Metanephros (tissue), 2 donors: ENCODE measurements at places on chromosomes 2 and 18. TPM values are rescaled to one million over a fixed set of nuclear protein-coding genes. Genes with fewer than 3 reads are reported as not detected.

Gene AKAIN1
- not detected for total RNA-seq

Gene TOGARAM2
- total RNA-seq: 0.53 TPM

Gene SGPP2
- total RNA-seq: 14.8 TPM

Gene MAP3K20
- 44.0 TPM for total RNA-seq

Gene MC5R
- total RNA-seq: 0.47 TPM

Gene SP140
- total RNA-seq: 0.47 TPM

Gene SPEG
- 39.6 TPM for total RNA-seq

Gene BOK
- total RNA-seq: 28.4 TPM

Gene CFC1
- total RNA-seq: not detected

Gene REEP1
- 6.5 TPM for total RNA-seq

Gene C2orf78
- total RNA-seq: not detected

Gene C1GALT1C1L
- 1.1 TPM for total RNA-seq

Gene SULT1C4
- total RNA-seq: 55.4 TPM
